SW 1271 (cell line): ENCODE measurements at places on chromosomes 5 and 9.

DNA sequence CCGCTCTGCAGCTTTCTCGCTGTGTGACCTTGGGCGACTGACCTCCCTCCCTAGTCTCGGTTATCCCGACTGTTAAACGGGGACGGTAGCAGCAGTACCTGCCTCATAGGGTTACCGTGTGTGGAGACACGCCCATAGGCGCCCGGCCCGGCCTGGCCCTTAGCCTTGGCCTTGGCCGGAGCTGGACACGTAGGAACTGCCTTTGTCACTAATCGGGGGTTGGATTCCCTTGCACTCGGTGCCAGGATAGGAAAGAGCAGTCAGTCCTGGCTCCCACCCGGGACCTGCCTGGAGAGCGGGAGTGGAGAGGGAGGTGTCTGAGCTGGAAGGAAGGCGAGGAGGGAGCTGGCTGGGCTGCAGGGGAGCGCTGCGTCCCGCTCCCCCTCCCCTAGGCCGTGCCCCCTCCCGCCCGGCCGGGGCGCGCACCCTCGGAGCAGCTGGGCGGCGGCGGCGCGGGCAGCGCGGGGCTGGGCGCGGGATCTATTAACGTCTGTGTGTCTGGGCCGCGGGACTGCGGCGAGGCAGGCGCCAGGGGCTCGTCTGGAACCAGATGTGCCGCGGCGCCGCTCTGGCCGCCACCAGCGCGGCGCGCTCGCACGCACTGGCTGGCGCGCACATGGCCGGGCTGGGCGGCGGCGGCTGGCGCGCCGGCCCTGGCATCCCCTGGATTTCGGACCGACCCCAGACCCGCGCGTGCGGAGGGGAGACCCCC lies 31.7 kb downstream of the PRRX2 start:
- no peak for DNase-seq

DNA sequence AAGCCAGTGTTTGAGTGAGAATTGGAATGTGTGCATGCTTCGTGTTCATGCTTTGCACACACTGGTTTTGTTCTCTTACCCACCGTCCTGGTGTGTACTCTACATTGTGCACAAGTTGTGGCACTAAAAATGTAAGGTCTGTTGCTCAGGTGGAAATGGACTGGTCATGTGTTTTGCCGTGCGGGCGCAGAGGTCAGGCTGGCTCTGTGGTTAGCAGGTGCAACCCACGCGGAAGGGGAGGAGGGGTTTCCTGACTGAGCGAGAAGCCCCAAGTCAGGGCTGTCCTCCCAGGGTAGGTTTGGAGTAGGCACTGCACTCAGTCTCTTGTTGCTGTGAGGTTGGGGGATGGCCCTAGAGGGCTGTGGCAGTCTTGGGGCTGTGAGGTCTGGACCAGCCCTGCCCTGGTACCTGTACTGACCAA lies 86.6 kb downstream of the EHMT1 start:
- DNase-seq, result no peak

DNA sequence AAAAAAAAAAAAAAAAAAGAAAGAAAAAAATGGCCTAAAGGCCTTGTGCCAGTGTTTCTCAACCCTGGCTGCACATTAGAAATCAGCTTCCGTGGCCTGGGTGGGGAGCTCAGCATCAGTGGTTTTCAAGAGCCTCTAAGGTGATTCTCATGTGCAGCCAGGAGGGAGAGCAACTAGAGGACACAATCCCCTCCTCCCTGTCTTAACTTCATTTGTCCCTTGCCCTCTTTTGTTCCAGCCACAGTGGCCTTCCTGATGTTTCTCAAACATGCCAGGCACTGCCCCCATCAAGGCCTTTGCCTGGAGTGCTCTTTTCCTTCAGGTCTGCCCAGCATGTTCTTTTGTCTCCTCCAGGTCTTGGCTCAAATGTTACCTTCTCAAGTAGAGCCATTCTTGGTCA lies 42.4 kb downstream of the HOMER1 start:
- DNase-seq, result no peak

GRCh38 chr5:17925276-17925675 lies 291.0 kb downstream of the TAF11L14 start:
- no peak for DNase-seq

- no peak for DNase-seq
These were observed 383.7 kb upstream of the TRPC7 start for GRCh38 chr5:136749016-136749415.

DNA sequence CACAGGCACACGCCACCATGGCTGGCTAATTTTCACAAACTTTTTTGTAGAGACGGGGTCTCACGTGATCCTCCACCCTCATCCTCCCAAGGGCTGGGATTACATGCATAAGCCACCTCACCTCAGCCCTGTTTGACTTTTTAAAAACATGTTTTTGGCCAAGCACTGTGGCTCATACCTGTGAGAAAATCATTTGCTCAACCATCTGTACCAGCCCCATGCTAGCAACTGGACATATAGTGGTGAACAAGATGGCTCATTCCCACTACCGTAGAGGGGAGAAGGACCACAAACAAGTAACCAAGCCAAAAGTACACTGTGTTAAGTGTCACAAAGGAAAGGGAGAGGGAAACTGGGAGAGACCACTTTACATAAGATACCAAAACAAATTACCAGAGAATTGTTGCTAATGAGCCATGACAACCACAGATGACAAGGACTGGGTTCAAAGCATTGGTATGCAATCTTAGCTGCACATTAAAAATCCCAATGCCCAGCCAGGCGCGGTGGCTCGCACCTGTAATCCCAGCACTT lies 19.2 kb downstream of the PPP2CA start:
- no peak for DNase-seq

DNA sequence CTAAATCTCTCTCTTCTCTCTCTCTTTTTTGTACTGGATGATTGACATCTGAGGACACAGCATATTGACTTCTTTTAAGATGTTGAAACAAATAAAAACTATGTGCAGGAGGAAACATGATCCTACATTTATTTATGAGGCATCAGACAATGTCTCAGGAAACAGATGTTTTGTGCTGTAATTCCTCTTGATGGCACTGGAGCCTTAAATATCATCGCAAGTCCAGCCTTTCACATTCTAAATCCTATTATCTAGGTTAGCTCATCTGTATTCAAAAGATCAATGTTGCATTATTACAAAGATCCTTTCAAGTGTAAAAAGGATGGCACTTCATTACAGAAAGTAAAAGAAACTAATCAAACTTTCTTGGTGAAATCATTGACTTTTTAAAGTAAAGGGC lies 63.9 kb downstream of the MAT2B start:
- DNase-seq, result peak; percentile 36

- no peak for DNase-seq
These were observed 67.2 kb downstream of the TSSK1B start for GRCh38 chr5:113367586-113367985.

- DNase-seq, result no peak
These were observed 14.0 kb upstream of the TRIM14 start for GRCh38 chr9:98132806-98133631.

DNA sequence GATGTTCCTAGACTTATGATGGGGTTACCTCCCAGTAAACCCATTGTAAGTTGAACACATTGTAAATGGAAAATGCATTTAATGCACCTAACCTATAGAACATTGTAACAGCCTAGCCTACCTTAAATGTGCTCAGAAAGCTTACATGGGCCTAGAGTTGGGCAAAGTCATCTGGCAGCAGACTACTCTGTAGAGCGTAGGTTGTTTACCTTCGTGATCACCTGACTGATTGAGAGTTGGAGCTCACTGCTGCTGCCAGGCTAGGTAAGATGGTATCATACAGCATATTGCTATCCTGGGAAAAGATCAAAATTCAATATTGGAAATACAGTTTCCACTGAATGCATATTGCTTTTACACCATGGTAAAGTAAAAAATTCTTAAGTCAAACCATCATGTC lies 95.4 kb downstream of the HTR4 start:
- no peak for DNase-seq

DNA sequence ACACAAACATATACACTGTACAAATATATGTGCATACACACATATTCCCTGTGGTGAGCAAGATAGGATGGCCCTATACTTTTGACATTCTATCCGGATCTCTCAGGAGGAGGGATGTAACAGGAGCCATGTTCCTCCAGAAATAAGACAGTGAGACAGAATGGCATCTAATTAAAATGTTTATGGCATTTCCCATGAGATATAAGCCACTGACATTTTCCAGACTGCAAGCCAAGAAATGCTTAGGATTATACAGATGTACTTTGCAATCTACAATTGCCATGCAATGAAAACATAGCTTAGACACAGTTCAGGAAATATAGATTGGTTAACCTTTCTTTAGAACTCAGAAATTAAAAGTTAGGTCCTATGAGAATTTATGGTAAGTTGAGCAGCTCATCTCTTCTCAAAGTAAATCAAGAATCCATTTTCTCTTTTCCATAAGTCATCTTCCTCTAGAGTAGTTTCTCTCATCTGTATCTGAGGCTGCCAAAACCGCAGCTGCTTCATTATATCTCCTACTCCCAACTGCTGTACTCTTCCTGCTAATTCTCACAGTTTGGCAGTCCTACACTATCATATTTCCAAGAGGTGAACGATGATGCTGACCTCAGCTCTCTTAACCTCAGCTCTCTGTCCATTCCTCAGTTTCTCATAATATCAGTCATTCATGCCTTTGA lies 1719.1 kb downstream of the MAT2B start:
- no peak for DNase-seq

- no peak for DNase-seq
These were observed 98.2 kb upstream of the NIPBL start for GRCh38 chr5:36778336-36778735.

DNA sequence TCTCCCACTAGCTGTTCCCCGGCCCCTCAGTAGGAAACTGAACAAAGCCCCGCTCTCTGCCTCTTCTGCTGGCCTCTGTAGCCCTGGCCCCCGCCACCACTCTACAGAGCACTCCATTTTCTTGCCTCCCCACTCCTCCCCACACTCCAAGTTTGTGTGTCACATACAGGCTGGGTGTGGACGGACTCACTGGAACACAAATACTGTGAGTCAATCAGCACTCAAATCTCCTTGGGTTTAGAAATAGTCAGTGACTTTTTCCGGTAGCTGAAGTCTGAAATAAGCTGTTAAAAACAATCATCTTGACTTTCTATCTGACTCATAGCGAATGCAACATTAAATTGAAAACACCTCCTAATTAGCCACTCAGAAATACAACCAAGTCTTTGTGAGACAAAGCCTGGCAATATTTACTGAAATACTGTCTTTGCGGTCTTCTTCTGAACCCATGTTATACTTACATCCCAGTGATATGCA lies 122.5 kb downstream of the LHFPL2 start:
- no peak for DNase-seq

DNA sequence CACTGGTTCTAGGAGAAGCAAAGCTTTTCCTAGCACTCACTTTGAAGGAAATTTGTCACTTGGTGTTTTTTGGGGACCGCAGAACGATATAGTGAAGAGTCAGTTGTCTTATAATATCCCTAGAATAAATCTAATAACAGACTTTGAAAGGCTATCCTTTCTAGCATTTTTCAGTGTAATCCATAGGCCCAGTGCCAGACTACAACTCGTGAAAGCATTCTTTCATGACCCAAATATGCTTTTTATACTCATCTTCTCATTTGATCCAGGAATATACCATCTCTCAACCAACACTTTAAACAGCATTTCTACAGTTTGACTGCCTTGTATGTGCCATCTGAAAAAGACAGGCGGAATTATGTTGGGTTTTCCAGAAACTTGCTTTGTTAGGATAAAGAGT lies 104.0 kb downstream of the ERCC6L2 start:
- DNase-seq, result no peak

- DNase-seq, result no peak
These were observed 1.3 kb downstream of the NPDC1 start for GRCh38 chr9:137044502-137045177.

DNA sequence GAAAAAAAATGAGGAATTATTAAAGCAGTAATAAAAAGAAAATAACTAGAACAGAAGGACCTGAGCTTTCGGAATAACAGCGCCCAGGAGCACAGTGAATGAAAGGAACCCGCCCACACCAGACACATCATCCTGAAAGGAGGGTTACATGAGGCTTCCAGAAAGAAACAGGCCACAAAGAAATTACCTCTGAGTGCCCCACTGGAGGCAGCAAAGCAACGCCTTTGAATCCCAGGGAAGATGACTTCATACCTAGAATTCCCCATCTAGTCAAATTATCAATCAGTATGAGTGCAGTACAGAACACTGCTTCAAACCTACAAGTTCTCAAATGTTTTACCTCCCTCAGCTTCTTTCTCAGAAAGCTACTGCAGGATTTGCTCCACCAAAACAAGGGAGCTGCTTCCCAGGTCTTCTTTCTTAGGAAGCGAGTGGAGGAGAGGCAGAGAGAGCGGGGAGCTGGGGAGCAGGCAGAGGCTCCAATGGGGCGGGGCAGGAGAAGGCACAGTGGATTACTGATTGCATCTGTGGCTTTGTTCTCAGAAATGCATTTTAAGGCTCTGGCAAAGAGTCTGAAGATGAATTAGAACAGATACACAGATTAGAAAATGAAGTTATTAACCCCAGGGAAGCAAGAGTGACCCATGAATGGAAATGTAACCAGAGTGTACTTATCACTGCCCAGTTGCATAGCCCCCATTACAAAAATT lies 87.1 kb downstream of the SEMA4D start:
- DNase-seq, result no peak

DNA sequence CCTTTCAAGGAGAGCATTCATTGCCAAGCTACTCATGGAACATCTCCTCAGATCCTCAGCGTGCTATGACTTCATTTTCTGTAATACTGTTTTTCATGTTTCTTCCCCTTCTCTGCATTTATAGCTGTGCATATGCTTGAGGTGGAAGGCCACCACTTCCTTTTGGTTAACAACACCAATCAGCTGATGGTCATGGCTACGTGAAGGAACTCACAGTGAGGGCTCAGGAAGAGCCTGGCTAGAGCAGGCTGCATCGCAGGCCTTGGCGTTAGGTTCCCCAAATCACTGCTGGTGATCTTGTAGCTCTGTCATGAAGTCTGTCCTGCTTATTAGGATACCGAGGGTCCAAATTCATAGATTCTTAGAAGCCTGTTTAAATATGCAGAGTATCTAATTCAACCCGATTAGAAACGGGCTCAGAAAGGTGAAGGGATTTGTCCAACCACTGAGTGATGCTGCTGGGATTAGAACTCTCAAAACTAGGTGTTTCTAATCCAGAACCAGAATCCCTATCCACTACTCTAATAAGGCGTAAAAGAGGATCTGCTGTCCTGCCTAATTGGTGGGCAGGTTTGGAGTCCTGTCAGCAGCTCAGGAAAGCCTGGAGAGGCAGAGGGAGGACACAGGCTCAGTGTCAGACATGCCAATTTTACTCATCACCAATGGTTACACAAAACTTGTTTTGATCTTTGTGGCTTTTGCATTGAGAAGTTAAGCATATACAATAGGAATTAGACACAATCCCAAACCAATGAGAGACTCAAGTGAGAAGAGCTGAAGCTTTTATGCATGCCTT lies 7.5 kb downstream of the SYK start:
- no peak for DNase-seq

- no peak for DNase-seq
These were observed 172.7 kb downstream of the KIAA0825 start for GRCh38 chr5:94445726-94446125.

GRCh38 chr5:65828022-65828896 lies 98.1 kb upstream of the ERBIN start:
- DNase-seq, result no peak

DNA sequence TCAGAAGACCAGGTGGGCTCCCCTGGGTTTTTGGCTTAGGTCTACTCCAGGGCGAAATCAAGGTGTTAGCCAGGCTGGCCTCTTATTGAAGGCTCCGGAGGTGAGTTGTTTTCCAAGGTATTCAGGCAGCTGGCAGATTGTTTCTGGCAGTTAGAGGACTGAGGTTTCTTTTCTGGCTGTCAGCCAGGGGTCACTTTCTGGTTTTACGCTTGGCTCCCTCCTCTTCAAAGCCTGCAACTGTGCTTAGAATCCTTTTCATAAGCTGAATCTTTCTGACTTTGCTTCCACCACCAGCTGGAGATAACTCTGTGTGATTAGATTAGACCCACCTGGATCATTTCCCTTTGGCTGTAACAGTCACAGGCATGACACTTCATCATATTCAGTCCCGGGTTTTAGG lies 24.6 kb downstream of the RFK start:
- DNase-seq, result no peak
